GM23248 (cell line): ENCODE measurements at places on chromosomes 5 and 9. TPM values are rescaled to one million over a fixed set of nuclear protein-coding genes. Genes with fewer than 3 reads are reported as not detected.

- no peak for DNase-seq
Observed at GRCh38 chr5:80761176-80761575, 106.4 kb upstream of the DHFR start.

DNA sequence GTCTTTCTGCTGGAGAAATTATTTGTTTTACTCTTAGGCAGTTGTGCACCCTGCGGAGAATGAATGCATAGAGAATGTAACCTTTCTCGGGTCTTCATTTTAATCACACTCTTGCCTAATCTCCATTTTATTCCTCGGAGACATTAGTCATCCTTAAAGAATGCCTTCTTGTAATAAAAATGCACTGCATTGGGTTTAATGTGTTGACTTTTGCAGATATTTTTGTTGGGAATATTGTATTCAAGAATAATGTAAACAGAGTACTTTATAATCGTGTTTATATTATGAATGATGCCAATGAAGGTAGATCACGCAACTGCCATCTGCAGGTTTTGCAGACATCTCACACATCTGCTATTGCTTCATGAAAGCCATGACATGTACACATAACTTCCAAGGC is 1093.9 kb upstream of the CDH6 start:
- no peak for DNase-seq

- no peak for DNase-seq
Observed at GRCh38 chr9:103615994-103616393, 478.1 kb upstream of the SMC2 start.

GRCh38 chr9:136031741-136032730 is 63.1 kb downstream of the NACC2 start:
- peak; percentile 40 for DNase-seq

DNA sequence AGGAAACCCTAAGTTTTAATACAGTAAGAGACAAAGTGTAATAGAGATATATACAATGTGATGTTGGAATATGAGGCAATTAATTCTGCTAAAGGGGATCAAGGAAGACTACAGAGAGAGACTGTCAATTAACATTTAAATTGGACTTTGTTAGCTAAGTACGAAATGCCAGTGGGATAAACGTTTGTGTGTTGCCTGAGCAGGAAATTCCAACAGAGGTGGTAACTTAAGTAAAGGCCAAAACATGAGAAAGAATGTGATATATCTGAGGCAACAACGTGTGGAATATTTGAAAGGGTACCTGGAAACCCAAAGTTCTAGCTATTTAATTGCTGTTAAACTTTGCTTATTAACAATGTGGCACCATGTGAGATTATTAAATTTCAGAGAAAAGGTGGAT is 1666.9 kb upstream of the WWC1 start:
- DNase-seq = no peak

GRCh38 chr5:82389347-82389746 is 111.2 kb upstream of the RPS23 start:
- no peak for DNase-seq

GRCh38 chr5:60260658-60261057 is 367.1 kb upstream of the PDE4D start:
- no peak for DNase-seq

DNA sequence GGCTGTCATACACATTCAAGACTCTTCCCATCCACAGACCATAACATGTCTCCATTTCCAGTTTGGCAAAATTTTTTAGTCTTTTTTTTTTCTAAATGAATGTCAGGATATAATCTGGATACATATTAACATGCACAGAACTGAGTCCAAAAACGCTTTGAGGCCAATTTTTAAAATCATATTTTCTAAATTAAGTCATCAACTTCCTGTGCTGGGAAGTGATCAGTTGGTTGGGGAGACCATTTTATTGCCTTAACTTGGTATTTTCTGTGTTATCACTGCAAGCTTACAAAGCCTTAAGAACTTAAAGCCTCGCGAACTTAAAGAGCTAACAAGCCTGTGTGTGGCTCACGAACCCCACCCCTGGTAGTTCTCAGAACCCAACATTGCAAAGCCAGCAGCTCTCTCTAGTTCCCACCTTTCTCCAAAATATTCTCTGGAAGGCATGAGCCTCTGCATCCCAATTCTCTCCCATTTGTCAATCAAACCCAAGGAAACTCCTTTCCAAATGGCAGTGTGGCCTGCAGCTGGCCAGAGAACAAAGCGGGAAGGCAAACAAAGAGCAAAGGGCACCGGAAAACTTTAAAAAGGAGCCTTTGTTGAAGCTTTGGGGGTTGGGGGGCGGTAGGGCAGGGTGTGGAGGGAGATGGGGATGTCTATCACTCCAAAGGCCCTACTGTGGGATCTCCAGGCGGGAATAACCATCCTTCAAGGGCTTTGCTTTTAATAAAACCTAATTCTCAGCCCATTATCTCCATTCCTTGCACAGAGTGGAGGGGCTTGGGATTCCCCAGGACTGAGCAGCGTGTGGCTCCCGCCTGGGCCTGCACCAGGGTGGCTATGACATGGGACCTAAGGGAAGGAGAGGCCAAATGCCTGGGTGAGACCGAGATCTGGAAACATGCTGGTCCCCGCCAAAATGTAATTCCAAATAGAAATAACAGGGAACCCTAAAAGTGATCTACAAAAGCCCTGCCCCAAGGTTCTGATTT is 65.0 kb downstream of the ROR2 start:
- peak; percentile 37 for DNase-seq

DNA sequence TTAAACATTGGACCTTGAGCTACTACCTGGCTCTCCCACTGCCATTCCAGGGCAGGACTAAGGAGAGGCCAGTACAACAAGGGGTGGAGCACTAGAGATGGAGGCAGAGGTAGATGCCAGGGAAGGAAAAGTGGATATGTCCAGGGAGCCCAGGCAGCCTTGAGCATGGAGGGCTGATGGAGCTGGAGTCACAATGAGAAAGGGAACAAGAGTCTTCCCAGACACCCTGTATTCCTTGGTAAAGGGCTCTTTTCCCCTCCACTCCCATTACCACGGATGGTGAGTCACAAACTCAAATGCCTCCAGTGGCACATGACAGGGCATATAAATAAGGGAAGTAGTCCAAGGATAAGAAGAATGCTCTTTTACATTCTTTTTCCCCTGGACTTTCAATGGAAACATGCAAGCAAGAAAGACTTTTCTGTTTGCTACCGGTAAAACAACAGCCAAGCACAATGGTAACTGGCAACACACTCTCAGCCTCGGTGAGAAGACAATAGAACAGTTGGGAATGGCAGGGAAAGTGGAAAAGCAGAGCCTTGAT is 16.7 kb downstream of the ERAP1 start:
- DNase-seq = peak; percentile 52

DNA sequence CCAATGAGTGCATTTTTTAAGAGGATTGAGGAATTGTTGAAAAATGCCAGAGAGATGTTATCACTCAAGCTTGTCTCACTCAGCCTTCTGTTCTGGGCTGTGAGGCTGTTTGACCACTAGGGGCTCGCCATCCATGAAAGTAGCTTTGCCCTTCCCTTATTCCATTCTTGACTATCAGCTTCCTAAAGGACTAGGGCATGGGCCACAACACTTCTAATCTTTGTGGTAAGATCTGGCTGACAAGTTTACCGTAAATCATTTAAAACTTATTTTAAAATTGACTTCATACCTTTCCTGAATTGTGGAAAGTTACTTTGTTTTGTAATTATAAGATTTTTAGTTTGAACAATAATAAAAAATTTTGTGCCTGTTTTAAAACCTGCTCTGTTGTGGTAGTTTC is 49.5 kb downstream of the TJP2 start:
- peak; percentile 77 for DNase-seq

GRCh38 chr5:171541341-171541776 is 121.9 kb downstream of the FGF18 start:
- no peak for DNase-seq

DNA sequence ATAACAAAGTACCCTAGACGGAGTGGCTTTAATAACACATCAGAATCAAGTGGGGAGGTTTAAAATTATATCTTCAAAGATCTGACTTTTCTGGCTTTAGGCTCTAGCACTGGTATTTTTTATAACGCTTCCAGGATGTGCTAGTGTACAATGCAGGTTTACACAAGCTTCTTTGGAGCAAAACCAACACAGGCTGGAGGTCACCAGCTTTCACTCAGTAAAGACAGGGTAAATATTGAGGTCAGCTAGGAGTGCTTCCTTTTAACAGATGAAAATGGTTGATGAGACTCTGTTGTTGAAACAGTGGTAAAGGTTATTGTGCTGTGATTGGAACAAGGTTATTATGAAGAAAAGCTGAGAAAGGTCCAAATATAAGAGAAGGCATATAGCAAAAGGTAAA is 414.2 kb downstream of the TAF11L14 start:
- DNase-seq = no peak

DNA sequence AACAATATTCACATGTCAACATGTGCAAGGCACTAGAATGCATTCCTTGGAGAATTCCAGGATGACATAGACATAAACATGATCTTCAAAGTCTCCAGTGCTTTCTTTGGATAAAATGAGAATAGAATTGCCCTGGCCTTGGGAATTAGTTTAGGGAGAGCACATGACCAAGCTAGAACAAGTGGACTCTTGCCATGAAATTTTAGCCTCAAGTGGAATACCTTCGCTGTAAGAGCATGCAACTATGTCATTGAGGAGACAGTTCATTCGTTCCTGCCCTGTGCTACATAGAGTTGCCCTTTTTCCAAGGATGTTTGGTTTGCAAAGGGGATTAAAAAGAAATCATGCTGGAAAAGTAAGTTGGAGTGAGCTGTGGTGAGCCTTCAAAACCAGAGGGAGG is 42.7 kb downstream of the ZFAND5 start:
- peak; percentile 15 for DNase-seq

- no peak for DNase-seq
Observed at GRCh38 chr5:16135506-16135905, 44.1 kb downstream of the MARCHF11 start.

- no peak for DNase-seq
Observed at GRCh38 chr9:20207176-20207575, 415.1 kb downstream of the MLLT3 start.

GRCh38 chr5:162800301-162800700 is 637.1 kb upstream of the CCNG1 start:
- no peak for DNase-seq

GRCh38 chr5:75662061-75662460 is 50.8 kb downstream of the ANKDD1B start:
- no peak for DNase-seq

DNA sequence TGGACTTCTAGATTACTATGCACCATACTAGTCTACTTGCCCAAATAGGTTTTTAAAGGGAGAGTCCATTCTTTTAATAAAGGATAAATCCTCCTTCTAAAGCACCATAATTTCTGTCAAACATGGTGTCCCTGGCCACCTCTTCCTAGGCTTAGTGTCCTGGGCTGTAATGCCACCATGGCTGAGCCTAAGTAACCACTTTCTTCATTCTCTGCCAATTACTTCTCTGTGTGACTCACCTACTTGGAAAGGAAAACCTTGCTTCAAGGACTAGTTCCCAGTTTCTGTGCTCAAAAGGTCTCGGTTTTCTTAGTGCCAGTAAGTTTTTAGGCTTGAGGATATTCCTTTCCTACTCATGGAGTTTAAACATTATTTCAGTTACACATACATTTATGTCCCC is 273.4 kb downstream of the DENND1A start:
- peak; percentile 60 for DNase-seq

DNA sequence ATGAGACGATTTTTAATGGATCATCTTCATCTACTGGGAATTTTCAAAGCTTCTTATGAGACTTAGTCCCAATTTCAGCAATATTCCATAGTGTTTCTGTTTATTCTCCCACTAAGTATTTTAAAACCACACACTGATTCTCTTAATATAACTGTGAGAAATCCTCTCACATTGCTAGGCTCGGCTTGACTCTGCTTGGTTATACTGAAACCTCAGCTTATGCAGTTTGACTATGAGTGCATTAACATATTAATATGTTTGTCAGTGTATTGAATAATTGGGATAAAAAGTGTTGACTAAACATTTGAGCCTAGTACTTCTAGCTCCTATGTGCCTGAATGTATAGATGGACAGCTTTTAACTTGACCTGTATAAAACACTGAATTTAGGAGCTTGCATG is 298.5 kb upstream of the IZUMO3 start:
- no peak for DNase-seq

GRCh38 chr9:5628183-5628529 is 751 bp upstream of the RIC1 start:
- DNase-seq = no peak

DNA sequence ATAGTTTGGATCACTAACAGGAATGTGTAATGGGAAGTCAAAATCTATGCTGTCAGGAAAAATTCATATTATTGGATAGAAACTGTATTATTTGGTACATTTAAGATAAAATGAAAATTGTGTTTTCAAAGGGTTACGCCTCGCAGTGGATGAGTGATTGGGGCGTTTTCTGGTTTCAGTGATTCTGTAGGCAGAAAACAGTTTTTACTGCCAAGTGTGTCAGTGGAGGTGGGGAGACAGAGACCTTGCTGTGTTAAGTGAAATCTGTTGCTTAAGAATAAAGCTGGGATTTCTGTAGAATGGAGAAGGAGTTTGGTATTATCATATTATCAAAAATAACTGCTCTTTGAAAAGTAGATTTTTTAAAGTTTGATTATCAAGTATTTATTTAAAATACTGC is 69.7 kb downstream of the GHR start:
- no peak for DNase-seq

- peak; percentile 32 for DNase-seq
Observed at GRCh38 chr9:134231330-134231745, 67.0 kb upstream of the RNU6ATAC start.

GRCh38 chr5:73328640-73329039 is 119.9 kb downstream of the FOXD1 start:
- DNase-seq = no peak

- DNase-seq = no peak
Observed at GRCh38 chr5:167708449-167708848, 583.0 kb upstream of the WWC1 start.

GRCh38 chr5:150783422-150783928 is 4.9 kb downstream of the SMIM3 start:
- DNase-seq = peak; percentile 96

- peak; percentile 43 for DNase-seq
Observed at GRCh38 chr9:14238518-14238917, 75.4 kb downstream of the NFIB start.

DNA sequence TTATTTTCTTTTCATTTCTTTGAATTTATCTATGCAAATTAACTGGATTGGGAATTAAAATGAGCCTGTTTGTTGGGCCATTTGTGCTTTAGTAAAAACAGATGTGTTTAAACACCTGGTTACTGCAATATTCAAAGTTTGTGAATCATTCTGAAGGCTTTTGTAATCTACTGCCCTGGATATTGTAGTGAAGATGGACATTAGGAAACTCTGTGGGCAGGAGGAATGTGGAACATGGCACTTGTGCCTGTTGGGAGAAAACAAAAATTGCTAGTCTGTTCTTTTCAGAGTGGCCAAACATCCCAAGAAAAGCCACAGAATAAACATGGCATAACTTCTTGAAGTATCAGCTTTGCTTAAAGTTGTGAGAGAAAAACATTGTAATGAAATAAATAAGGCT is 40.8 kb downstream of the CHSY3 start:
- peak; percentile 61 for DNase-seq

STC2 gene
- 281 and 330 TPM in 2 replicates for total RNA-seq

ADGRD2 gene
- not detected in 2 replicates for total RNA-seq

TLE1 gene
- 14.4 and 16.7 TPM in 2 replicates for total RNA-seq

GBGT1 gene
- total RNA-seq = 2.7 and 3.1 TPM in 2 replicates

STPG3 gene
- not detected in 2 replicates for total RNA-seq

TRIM14 gene
- total RNA-seq = 2.7 and 6.4 TPM in 2 replicates

KCTD16 gene
- 0.65 and 1.0 TPM in 2 replicates for total RNA-seq

PCDHGA3 gene
- 7.5 and 7.6 TPM in 2 replicates for total RNA-seq

AOPEP gene
- total RNA-seq = 90.0 and 90.5 TPM in 2 replicates

PPP2CA gene
- total RNA-seq = 184 and 193 TPM in 2 replicates

PCDHGB6 gene
- total RNA-seq = 1.9 and 4.3 TPM in 2 replicates

SMU1 gene
- total RNA-seq = 23.1 and 26.3 TPM in 2 replicates

ADAMTS13 gene
- 2.1 and 2.2 TPM in 2 replicates for total RNA-seq

WDR31 gene
- total RNA-seq = 0.97 and 1.0 TPM in 2 replicates

INIP gene
- total RNA-seq = 18.5 and 22.9 TPM in 2 replicates

ABLIM3 gene
- total RNA-seq = 5.6 and 7.9 TPM in 2 replicates
